ENCODE measurements at places on chromosomes 7 and 10.

- DNase-seq = no peak
Measured at GRCh38 chr10:117441812-117442443, 66.7 kb upstream of the PDZD8 start.

GRCh38 chr10:124465003-124465776 is 3.6 kb downstream of the LHPP start:
- no peak for DNase-seq

DNA sequence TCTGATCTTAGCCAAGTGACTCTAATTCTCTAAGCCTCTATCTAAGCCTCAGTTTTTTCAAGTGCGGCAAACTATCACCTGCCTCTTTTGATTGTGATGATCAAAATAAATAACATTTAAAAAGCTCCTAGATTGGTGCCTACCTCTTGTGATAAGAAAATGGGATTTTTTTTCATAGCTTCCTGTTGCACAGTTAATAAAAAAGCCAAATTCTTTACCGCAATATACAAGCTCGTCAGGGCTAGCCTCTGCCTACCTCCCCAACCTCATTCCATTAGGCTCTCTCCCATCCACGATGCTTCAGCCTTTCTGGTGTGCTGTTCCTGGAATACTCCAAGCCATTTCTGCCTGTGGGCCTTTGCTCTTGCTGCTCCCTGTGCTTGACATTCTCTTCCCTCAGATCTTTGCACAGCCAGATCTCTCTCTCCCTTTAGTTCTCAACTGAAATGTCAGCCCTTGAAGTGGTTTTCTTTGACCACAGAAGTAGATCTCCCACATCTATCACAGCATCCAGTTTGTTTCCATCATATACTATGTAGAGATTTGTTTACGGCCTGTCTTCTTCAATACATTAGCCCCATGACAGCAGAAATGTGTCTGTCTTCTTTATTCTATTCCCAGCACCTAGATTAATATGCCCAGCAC is 48.8 kb downstream of the SFR1 start:
- DNase-seq = no peak

- no peak for DNase-seq
Measured at GRCh38 chr7:80676404-80676803, 38.0 kb downstream of the CD36 start.

GRCh38 chr10:15712883-15713282 is 6.8 kb downstream of the ITGA8 start:
- DNase-seq = no peak

GRCh38 chr7:48040944-48041652 is 5.8 kb downstream of the C7orf57 start:
- no peak for DNase-seq

- no peak for DNase-seq
Measured at GRCh38 chr10:33799281-33799943, 464.9 kb upstream of the NRP1 start.

GRCh38 chr7:150451833-150452461 is 1.5 kb downstream of the GIMAP8 start:
- peak; percentile 68 for DNase-seq

- no peak for DNase-seq
Measured at GRCh38 chr10:86370006-86370585, 3.5 kb upstream of the GRID1 start.

DNA sequence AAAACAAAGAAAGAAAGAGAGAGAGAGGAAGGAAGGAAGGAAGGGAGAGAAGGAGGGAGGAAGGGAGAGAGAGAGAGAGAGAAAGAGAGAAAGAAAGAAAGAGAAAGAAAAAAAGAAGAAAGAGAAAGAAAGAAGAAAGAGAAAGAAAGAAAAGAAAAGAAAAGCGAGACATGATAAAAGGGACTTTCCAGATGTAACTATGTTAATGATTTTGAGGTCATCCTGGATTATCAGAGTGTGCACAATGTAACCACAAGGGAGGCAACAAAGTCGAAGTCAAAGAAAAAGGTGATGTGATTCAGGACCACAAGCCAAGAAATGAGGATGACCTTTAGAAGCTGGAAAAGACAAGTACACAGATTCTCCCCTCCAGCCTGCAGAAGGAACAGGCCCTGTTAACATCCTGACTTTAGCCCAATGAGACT is 48.9 kb upstream of the PAX2 start:
- no peak for DNase-seq

DNA sequence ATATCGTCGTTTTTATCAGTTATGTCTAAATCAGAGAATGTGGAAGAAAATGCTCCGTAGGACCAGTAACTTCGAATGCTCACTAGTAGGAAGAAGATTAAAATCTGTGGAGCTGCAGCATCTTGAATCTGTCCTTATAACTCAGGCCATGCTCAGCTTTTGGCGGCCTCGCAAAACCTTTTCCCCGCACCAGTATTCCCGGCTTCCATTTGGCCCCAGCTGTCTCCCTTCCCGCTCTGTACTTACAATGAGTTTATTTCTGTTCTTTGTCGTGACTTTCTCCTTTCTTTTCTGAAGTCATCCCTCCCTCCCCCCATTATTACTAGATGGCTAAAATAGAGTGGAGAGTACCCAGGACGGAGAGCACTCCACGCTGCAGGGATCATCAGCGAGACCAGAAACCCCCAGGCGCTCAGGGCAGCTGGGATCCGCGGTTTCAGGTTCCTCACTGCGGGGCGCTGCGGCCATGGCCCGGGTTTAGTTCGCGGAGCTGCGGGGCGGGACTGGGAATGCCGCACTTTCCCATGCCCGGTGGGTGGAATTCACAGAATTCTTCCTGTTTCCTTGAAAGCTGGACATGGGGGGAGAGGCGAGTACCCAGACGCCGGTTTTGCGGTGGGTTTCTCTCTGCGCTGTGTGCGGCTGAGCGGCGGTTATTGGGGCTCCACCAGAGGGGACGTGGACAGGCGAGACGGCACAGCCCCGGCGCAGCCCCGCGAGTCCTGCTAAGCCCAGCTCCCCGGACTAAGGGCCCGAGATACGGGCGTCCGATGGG is 183.5 kb downstream of the POM121L12 start:
- no peak for DNase-seq

DNA sequence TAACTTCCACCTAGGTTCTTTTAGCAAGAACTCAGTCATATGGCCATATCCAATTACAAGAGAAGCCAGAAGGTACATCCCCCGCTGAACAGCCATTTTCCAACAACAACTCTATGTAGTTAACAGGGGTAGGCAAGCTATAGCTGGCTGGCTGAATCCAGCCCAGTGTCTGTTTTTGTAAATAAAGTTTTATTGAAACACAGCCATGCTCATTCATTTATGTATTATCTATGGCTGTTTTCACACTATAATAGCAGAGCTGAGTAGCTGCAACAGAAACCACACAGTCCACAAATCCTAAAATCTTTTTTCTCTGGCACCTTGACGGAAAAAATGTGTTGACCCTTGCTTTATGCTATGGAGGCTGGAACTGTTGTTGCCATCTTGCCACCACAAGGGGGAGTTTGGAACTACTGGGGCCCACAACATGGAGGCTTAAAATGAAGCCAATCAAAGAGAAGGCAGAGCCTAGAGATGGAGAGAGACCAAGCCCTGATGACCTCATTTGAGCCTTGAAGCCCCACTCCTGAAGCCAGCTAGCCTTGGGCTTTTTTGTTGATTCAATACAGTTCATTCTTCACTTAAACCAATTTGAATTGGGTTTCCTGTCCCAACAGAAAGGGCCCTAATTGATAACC is 33.3 kb upstream of the XPNPEP1 start:
- no peak for DNase-seq

GRCh38 chr10:67976292-67977245 is 92.1 kb downstream of the SIRT1 start:
- no peak for DNase-seq

DNA sequence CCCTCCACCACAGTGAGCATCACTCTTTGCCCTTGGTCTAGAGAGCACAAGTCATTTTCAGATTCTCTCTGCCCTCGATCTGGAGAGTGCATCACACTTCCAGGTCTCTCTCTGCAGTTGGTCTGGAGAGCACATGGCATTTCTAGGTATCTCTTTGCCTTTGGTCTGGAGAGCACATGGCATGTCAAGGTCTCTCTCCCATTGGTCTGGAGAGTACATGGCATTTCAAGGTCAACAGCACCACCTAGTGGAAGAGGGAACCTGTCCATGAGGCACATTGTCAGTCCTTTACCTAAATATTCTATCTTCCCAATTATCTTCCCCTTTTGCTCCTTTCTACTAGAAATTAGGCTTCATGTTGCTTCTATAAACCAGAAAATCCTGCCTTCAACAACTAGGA is 1139.4 kb downstream of the XPNPEP1 start:
- DNase-seq = no peak

DNA sequence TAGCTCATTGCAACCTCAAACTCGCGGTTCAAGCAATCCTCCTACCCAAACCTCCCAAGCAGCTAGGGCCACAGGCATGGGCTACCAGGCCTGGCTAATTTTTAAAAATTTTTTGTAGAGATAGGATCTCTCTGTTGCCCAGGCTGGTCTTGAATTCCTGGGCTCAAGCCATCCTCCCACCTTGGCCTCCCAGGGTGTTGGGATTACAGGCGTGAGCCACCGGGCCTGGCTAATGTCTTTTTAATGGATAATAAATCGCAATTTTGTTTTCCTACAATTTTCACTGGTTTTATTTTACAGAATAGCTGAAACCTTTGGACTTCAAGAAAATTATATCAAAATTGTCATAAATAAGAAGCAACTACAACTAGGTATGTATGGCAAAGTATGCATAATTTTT is 10.9 kb downstream of the NUB1 start:
- no peak for DNase-seq

- no peak for DNase-seq
Measured at GRCh38 chr7:106460792-106461254, 176.0 kb upstream of the NAMPT start.

DNA sequence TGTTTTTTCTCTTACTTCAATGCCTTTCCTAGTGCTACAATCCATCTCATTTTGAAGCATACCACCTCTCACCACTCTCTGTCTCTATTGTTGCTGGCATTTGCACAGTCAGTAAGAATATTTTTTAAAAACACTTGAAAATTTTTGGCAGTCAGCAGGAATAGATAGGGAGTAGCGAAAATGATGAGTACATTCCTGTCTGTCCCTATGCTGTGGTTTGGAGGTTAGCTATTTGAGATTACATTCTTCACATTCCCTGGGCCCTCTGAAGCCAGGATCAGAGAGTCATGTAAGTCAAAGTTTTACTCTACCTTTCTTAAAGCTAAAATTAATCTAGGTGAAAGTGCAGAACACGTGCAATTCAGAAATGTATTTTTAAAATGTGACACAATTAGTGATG is 53.0 kb upstream of the MAGI2 start:
- DNase-seq = no peak

DNA sequence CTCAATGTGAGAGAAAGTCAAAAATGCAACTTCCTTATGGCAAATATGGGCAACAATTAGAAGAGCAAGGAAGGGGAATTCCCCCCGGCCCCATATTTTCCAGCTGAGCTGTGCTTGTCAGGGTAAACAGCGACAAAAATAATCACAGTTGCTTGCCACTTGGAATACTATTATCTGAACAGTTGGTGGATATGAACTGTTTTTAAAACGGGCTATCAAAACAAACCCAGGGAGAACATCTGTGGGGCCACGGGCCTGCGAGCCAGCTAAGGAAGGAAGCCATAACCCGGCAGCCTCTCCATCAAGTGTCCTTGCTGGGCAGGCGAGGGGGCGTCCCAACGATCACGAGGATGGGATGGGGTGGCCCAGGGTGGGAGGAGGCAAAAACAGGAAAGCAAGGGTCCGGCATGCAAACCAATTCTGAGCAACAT is 228.4 kb downstream of the ARHGAP12 start:
- no peak for DNase-seq

DNA sequence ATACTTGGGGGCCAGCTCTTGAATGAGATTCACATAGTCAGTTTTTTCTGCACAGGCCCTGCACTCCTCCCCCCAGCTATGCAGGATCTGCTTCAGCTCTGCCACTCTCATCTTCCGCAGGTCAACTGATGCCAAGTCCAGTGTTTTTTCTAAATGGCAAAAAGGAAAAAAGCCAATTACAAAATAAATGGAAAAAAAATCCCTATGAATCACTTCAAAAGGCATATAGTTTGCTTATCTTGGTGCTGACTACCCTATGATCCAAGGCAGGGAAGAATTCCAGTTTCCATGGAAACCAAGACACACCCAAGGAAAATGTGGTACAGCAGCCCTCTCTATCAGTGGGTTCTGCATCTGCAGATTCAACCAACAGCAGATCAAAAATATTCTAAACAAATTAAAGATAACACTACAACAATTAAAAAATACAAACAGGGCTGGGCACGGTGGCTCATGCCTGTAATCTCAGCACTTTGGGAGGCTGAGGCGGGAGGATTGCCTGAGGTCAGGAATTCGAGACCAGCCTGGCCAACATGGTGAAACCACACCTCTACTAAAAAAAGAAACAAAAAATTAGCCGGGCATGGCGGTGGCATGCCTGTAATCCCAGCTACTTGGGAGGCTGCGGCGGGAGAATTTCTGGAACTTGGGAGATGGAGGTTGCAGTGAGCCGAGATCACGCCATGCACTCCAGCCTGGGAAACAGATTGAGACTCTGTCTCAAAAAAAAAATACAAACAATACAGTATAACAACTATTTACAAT is 17.6 kb downstream of the CDNF start:
- DNase-seq = no peak

- DNase-seq = no peak
Measured at GRCh38 chr10:73858750-73859427, 15.5 kb downstream of the CAMK2G start.

GRCh38 chr7:38367301-38367890 is 94.0 kb upstream of the TARP start:
- peak; percentile 46 for DNase-seq
